ENCODE measurements at places on chromosomes 6 and 20.

DNA sequence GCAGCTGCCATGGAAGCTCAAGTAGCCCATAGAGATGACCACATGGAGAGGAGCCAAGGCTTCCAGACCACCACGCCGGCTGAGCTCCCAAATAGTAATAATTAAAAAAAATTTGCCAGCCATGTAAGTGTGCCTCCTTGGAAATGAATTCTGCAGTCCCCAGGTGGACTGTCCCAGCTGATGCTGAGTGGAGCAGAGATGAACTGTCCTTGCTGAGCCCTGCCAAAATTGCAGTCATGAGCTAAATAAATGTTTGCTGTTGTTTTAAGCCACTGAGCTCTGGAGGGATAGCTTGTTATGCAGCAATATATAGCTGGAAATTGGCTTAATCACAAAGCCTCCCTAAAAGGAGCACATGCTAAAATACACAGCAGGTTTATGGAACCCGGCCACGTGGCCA, 55.6 kb upstream of the SNRPB2 start:
- no peak for DNase-seq

DNA sequence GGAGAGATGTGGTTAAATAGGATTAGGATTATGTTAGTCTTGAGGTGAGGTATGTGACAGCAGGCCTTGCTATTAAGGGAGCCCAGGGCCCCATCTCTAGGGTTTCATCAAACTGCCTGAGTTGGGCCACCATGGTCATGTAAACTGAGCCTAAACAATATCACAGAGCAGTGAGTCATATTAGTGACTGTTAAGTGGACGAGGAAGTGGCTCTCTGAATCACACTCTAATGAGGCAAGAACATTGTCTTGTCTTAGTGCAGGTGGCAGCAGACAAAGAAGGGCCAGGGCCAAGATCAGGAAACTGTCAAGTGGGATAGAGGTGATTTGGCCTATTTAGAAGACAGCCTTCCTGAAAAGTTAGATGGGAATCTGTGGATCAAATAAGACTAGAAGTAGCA, 23.1 kb downstream of the ENPP3 start:
- DNase-seq = no peak

DNA sequence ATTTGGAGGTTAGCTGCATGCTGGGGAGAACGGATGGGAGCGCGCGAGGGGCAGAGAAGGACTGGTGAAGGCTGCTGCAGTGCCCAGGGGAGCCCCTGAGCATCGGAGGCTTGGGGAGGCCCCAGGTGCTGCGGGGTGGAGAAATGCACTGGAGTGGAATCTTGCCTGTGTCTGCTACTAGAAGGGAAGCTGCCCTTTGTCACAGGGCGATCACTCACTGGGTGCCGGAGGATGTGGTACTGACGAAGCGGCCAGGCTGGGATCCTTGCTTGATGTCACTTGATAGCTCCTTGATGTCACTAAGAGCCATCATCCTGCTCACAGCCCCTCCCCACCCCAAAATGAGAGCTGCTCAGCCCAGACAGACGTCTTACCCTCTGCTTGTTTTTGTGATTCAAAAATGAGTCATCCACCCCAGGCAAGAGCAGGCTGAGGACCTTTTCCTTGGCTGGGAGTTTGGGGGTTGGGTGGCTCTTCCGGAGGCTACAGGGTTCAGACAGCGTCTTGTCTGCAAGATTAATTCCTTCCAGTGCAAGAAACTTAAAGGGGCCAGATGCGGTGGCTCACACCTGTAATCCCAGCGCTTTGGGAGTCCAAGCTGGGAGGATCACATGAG, 62.6 kb upstream of the PMEPA1 start:
- peak; percentile 5 for DNase-seq

DNA sequence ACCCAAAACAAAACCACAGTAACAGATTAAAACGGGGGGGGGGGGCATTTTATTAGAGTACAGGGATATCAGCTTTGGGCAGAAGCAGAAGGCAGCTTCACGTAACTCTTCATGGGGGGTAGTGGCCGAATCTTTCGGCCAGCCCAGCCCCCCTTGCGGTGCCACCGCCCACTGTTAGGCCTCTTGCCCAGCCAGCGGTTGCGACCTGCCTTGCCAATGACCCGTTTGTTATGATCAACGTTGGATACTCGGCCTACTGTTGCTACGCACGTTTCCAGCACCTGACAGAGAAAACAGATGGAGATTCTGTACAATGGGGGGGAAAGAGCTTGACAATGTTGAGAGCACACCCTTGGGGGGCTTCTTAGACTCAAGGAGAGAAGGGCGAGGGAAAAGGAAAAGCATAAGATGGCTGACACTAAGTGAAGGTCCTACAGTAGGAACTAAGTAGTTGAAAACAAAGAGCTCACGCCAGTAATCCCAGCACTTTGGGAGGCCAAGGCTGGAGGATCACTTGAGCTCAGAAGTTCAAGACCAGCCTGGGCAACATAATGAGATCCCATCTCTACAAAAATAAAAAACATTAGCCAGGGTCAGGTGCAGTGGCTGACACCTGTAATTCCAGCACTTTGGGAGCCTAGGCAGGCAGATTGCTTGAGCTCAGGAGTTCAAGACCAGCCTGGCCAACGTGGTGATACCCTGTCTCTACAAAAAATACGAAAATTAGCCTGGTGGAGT, 724 bp upstream of the CUL7 start:
- DNase-seq = no peak

GRCh38 chr6:65170273-65170672, 536.8 kb downstream of the EYS start:
- DNase-seq = no peak

DNA sequence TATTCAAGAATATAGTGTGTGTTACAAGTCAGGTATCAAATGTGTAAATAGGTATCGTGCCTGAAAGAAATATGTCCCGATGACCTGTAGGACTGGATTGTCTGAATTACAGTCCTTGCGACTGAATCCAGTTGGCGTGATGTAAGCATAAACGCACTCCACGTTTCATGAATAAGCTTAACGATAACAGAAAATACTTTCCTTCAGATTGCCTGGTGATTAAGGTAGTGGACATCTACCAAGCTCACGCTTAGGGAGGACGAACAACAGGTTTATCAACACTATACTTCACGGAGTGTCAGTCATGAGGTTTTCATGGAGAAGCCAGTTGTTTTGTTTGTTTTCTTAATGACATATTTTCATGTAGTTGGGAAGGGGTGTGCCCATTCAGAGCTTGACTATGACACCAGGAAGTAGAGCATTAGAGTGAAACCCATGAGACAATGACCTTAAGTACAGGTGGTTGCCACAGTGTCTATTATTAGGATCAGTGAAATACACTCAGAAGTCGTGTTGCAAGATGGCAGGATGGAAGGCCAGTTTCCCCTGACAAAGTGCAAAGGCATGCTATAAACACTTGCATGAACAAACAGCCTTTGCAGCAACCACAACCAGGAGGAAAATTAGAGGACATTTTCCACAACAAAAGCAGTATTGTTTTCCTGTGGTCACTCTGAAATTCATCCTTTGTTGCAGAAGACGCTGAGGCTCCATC, 305.8 kb upstream of the PRDM1 start:
- DNase-seq = no peak

DNA sequence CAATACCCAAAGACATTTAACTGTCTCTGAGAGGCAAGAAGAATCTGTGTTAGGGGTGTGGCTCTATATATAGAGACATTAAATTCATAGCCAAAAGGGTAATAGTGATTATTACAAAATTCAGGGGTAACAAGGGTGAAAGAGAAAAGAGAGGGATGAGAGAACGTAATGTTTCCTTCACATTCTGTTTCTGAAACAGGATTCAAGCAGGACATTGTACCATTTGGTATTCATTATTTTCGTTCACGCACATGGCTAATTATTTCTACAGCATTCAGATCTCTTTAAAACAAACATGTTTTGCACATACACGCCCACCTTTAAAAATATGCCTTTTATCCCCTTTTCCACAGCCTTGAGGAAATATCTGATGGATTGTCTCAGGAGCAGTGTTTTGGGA, 122.7 kb downstream of the GMPR start:
- DNase-seq = no peak

GRCh38 chr6:141097471-141097870, 1035.3 kb upstream of the GJE1 start:
- no peak for DNase-seq

GRCh38 chr6:32432050-32432450, 7.6 kb upstream of the HLA-DRA start:
- DNase-seq = peak; percentile 42
